ENCODE measurements at places on chromosomes 11 and 22. TPM values are rescaled to one million over a fixed set of nuclear protein-coding genes. Genes with fewer than 3 reads are reported as not detected.

KLHL35 gene
- total RNA-seq: 4.7 TPM

CCDC116 gene
- not detected for total RNA-seq

TIMM10 gene
- 64.2 TPM for total RNA-seq

CLCF1 gene
- 1.0 TPM for total RNA-seq

DBX1 gene
- total RNA-seq: under 0.01 TPM

OR52I2 gene
- total RNA-seq: not detected

SREBF2 gene
- total RNA-seq: 20.9 TPM

IL10RA gene
- total RNA-seq: 8.9 TPM

SMC1B gene
- under 0.01 TPM for total RNA-seq

CAPRIN1 gene
- 192 TPM for total RNA-seq

CCDC87 gene
- total RNA-seq: not detected

Data from skeletal muscle tissue (tissue), 5 donors.